ENCODE measurements at places on chromosomes 12 and 14.

GRCh38 chr12:17342381-17342961 is 736.5 kb upstream of the LMO3 start:
- no peak for DNase-seq

GRCh38 chr14:65321370-65321875 is 91.1 kb upstream of the FUT8 start:
- no peak for DNase-seq

GRCh38 chr12:59847127-59847526 is 251.3 kb downstream of the SLC16A7 start:
- DNase-seq: no peak

DNA sequence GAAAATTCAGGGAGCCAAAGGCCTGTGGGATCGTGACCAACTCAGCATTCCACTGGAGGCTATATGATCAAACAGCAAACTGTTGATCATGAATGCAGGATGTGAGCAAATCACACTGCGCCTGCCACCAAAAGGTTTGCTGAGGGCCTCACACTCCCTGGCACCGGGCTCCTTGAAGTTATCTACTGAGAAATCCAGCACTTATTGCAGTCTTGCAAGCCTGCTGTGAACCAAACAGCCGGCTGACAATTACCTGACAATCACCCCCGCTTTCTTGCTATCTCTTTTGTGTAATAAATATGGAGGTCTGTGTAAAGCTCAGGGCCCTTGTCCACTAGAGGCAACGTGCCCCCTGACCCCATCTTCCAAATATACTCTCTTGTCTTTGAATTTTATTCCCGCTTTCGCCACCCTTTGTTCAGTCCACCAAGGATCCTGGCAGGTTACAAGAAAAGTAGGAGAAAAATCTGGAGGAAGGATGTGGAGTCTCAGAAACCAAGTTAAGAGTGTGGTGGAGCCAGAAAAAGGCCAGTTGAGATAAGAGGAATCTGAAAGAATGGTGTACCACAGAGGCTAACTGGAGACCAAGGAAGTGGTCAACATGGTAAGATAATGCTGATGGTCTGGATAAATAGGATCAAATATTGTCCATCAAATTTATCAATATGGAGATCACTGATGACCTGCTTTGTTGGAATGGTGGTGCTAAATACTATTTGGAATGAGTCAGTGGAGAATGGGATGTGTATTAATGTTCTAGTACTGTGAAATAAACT is 229.2 kb downstream of the ALX1 start:
- DNase-seq: no peak

- no peak for DNase-seq
These were observed 51.6 kb upstream of the VRK1 start for GRCh38 chr14:96745500-96746051.

DNA sequence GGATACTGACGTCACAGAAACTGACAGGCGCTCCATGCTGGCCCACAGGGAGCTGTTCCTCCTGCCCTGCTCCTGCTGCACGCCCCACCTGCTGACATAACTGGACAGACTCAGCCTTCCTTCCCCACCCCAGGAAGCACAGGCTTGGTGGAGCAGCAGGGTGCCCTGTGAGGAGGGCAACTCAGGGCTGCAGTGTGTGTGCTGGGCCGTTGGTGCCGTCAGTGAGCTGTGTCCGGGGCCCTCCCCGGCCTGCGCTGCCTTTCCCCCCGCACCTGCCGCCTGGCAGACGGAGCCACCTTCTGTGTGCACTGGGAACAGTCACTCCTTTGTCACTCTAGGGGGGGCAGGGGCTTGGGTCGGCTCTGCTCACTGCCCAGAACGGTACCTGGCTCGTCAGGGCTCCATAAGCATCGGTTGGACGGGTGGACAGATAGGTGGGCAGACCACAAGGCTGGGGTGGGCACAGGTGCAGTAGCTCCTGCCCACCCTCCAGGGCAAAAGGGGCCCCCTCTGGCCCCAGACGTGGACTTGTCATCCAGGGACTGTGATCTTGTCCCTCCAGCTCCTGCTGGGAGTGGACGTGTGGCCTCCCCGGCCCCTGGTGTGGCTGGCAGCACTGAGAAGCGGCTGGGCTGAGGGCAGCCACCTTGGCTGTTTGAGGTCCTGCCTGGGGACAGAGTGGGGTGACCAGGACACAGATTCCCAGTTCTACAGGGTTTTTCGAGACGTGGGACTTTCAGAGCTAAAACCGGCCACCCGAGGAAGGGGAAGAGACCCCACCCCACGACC is 32.8 kb downstream of the FBRSL1 start:
- DNase-seq: no peak

GRCh38 chr14:84520711-84521338 is 1009.1 kb upstream of the FLRT2 start:
- no peak for DNase-seq

GRCh38 chr14:104574978-104575583 is 4.5 kb upstream of the C14orf180 start:
- no peak for DNase-seq

DNA sequence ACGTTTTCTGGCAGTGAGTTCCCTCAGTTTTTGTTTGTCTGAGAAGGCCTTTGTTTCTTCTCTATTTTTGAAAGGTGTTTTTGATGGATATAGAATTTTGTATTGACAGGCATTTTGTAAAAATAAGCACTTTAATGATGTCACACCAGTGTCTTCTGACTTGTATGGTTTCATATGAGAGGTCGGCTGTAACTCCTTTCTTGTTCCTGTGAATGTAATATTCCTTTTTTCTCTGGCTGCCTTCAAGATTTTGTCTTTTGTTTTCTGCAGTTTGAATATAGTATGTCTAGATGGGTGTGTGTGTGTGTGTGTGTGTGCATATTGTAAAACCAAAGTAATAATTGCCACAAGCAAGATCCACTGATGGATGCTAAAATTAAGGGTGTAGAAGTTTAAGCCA is 67.8 kb upstream of the PSMC1 start:
- no peak for DNase-seq

GRCh38 chr12:73656375-73656774 is 881.3 kb upstream of the ATXN7L3B start:
- no peak for DNase-seq

DNA sequence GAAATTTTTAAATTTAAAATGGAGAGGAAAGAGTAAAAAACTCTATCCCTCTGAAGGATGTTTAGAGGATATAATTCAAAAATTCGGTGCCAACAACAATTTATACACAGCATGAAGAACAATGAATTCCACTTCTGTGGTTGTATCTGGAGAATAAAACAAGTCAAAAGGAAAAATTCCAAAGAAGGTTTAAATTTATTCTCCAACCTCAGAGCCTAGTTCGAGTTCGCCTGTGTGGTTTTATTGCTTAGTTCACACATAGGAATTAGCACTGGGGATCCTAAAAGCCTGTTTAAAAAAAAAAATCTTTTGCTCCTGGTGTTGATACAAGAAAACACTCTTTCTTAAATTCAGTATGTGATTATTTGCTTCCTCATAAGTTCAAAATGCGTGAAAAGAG is 79.2 kb downstream of the LLPH start:
- no peak for DNase-seq

DNA sequence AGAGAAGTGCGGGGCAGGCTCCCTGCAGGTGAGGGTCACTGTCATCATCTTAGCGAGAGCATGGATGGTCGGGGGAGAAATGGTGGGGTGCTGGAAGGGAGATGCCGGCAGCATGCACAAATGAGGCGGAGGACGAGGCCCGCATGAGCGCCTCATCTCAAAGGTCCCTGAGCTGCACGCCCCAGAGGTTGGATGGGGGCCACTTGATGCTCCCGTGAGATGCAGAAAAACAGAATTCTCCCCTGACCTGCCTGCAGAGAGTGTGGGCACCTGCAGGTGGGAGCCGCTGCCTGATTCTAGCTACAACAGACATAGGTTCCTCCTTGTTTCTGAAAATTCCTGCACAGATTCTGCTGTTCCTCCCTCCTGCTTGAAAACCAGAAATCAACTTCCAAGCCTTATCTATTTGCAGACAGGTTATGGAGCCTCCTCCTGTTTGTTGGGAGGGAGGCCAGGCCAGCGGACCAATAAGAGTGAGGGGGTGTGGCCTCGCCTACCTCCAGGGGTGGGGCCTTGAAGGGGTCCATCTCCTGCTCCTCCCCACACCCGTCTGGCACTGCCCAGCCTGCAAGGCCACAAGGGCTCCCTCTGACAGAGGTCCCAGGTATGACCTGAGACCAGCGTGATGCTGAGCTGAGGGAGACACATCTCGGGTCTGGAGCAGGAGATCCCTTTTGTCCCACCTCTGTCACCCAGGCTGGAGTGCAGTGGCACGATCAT is 67.2 kb downstream of the KDM2B start:
- DNase-seq: no peak

- DNase-seq: no peak
These were observed 571 bp downstream of the ZNF891 start for GRCh38 chr12:133129368-133130037.

- no peak for DNase-seq
These were observed 67.2 kb downstream of the NKX2-1 start for GRCh38 chr14:36452860-36453259.

DNA sequence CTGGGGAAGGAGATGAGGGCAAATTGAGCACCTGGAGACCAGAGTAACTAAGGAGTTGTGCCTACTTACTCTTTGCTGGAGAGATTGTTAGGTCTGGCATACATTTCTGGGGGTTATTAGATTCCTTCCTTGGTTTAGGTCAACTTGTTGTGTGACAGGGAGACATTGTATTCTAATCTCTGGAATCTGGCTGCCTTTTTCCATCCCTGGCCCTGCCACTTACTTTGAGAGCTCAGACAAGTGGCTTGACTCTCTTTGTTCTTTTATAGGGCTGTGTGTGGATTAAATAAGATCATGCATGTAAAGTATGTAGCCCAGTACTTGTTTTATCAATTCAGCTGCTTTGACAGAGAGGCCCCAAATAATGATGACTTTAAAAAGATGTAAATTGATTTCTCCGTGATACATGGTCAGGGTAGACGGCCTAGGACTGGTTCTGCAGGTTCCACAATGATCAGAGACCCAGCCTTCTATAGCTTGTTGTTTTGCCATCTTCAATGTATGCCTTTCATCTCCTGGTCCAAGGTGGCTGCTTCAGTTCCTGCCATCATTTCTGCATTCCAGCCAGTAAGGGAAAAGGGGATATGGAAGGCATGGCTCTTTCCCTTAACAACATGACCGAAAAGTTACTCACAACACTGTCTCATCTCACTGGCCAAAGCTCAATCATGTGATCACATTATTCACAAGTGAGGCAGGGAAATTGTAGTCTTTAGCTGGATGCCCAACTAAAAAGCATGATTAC is 72.6 kb downstream of the CHST11 start:
- no peak for DNase-seq

GRCh38 chr12:50619610-50619958 is 114.8 kb downstream of the DIP2B start:
- no peak for DNase-seq

DNA sequence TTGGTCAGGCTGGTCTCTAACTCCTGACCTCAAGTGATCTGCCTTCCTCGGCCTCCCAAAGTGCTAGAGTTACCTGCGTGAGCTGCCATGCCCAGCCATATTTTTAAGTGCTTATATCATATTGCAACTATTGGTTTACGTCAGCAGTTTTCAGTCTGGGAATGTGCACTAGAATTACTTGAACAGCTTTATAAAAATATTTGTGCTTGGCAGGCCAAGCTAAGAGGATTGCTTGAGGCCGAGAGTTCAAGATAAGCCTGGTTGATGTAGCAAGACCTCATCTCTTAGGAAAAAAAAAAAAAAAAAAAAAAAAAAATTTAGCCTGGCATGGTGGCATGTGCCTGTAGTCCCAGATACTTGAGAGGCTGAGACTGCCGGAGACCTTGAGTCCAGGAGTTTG is 17.1 kb downstream of the KIAA0586 start:
- DNase-seq: no peak

GRCh38 chr14:24465368-24465767 is 22.8 kb upstream of the SDR39U1 start:
- DNase-seq: no peak

GRCh38 chr14:72528059-72528862 is 365.6 kb downstream of the DPF3 start:
- no peak for DNase-seq

DNA sequence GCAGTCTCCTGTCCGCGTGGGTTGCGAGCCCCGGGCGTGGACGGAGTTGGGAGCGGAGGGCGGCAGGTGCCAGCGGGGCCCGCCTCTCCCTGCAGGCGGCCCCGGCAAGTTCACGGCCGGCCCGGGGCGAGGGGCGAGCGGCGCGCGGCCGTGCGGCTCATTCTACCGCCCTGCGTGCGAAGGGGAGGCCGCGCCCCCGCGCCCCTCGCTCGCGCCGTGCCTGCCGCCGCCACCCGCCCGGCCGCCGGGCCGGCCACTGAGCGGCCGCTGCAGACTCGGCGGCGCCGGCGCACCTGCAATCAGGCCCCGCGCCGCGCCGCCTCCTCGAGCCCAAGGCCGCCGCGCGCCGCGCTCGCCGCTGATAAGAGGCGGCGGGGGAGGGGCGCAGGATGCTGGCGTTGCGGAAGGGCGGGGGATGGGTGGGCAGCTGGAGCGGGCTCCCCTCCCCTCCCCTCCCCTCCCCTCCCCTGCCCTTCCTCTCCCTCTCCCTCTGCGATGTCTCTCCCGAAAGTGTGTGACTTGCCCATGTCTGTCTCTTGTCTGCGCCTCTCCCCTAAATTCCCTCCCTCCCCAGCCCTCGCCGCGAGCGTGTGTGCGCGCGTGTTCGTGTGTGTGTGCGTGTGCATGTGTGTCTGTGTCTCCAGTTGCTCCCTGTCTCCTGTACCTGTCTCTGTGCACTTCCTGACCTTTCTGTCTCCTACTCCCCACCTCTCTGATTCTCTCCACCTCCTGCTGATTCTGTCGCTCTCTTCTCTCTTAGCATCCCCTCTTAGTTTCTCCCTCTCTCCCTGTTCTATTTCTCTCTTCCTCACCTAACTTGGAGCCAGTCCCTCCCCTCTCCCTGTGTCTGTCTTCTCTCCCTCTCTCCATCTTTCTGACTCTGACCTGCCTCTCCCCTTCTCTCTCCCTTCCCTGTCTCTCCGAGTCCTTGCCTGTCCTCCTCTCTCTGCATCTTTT is 768.1 kb upstream of the TBX3 start:
- no peak for DNase-seq

DNA sequence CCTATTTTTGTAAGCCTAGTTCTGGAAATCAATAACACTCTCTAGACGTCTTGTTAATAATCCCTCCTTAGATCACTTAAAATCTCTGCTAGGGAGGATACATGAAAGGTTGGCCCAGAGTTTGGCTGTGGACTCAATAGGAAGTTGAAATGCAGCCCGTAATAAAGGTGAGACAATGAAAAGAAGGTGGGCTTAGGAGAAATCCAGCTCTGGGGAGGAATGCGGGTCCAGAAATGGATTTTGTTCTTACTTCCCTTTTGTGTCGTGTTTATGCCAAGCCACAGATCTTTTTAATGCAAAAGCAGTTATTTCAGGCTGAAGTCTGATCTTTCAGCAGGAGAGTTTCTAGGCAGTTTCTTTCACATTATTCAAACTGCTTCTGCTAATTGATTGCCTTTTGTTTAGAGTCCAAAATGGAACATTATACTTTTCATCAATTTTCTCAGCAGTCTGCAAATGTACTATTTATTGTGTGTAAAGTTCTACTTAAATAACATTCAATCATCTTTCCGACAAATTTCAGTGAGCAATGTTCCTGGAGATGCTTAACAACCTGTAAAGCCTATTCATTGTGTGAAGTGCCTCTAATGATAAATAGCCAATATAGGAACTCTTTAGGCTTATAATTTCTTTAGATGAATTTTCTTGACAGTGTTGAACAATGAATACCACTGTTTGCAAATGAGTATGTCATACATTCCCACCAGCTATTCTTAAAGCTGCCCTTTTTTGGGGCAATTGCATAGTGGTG is 252.9 kb upstream of the KRR1 start:
- no peak for DNase-seq
